ENCODE measurements at places on chromosomes 11 and 22.

DNA sequence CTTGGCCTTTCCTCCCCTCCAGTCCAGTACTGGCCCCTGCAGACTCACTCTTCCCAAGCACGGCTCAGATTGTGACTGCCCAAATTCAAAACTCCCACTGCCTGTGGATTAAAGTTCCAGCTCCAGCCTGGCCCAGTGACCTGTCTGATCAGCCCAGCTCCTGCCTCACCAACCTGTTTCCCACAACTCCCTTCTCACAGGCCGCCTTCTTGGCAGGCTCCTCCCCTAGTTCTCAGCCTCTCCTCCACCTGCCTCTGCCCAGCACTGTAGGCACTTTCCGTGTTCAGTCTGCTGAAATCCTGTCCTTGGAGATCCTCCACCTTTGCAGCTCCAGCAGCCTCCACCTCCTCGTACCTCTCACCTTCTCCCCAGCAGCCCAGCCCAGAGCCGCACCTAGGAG lies 68.6 kb downstream of the MICAL2 start:
- DNase-seq = no peak

DNA sequence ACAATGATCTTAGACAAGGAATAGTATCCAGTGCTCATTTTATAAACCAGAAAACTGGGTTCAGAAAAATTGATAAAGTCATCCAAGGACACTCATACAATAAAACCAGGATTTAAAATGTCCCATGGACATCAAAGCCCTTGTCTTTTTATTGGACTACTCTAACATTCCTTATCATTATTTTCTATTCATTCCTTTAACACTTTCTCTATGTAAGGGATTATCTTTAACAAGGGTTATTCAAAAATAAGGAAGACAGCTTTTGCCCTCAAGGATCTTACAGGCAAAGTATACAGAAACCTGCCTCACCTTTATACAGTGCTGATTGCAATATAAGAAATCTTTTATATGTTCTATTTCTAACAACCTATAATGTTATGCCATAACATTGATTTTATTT lies 790.8 kb downstream of the DLG2 start:
- no peak for DNase-seq

DNA sequence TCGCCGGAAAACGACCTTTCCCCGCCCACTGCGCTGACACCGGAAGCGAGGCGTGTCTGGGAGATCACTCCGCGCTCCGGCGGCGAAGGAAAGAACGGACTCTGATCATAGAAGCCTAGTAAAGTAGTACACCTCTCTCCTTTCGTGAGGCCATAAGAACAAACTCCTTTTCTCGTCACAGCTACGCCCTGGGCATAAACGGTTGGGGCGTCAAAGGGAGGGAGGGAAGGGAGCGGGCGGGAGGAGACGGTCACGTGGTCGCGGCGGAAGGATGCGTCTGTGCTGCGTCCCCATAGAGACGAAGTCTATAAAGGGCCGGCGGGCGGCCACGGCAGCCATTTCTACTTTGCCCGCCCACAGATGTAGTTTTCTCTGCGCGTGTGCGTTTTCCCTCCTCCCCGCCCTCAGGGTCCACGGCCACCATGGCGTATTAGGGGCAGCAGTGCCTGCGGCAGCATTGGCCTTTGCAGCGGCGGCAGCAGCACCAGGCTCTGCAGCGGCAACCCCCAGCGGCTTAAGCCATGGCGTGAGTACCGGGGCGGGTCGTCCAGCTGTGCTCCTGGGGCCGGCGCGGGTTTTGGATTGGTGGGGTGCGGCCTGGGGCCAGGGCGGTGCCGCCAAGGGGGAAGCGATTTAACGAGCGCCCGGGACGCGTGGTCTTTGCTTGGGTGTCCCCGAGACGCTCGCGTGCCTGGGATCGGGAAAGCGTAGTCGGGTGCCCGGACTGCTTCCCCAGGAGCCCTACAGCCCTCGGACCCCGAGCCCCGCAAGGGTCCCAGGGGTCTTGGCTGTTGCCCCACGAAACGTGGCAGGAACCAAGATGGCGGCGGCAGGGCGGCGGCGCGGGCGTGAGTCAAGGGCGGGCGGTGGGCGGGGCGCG lies at the start of gene ATF4:
Gene ATF4, plus strand, starts transcription at position 337 of the 880 bp plus-strand sequence. CDS start 884 bp downstream, outside the sequence.
- no peak for DNase-seq

DNA sequence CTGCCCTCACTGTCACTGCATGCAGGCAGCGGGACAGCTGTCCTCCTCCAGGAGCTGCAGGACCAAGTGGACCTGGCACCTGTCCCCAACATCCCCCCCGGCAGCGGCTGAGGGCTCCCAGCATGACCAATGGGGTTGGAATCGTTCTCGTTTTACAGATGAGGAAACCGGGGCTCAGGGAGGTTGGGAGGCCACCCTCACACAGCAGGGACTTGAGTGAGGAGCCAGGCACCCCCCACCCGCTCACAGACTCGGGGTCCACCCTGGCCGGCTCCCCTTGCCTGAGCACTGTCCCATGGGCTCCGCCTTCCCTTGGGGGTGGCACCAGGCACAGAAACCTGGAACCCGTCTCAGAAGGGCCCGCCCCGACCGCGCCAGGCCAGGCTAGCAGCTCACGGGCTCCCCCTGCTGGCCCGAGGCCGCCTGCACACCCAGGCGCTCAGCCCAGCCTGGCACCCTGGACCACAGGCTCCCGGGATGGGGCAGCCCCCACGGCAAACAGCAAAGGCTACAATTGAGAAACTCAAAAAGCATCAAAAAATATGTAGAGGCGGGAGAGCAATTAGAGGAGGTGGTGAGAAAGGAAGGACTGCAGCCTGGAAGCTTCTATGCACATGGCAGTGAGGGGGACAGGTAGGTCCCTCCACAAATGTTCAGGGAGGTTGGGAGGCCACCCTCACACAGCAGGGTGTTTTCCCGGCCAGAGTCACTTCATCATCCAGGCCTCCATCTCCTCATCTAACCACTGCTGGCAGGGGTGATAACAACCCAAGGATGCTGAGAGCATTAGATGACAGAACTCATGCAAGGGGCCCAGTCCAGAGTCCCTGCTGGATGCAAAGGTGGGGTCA lies 12.8 kb downstream of the MACROD1 start:
- no peak for DNase-seq

- no peak for DNase-seq
Observed at GRCh38 chr11:117183724-117184349, 5.3 kb downstream of the SIDT2 start.

GRCh38 chr11:58504232-58504631 lies 3.7 kb downstream of the OR5B21 start:
- no peak for DNase-seq

DNA sequence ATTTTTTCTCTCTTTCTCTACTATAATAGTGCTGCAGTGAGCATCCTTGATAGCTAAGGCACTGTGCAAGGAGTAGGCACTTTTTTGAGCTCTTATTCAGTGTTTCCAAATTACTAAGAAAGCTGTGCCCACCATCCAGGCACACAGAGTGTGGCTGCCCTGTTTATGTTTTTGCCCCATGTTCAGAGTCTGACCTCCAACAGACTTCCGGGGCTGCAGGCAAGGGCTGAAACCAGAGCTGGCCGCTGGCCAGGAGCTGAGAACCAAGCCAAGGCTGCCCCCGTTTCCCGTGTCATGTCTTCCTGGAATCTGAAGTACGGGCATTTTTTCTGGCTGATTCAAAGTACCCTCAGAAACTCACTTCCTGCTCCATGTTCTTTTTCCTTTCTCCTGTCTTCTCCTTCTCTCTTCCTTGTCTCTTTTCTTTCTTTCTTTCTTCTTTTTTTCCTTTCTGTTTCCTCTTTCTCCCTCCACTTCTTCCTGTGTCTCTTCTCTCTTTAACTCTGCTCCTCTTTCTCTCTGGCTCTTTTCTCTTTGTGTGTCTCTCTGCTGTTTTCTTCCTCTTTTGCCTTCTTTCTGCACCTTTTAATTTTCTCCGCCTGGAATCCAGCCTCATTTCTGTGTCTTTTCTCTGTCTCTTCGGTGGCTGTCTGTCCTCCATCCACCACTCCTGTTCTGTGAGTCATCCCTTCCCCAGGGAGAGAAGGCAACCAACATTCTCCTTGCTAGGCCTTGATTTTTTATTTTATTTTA lies 17.0 kb upstream of the KCTD14 start:
- DNase-seq = no peak

- DNase-seq = no peak
Observed at GRCh38 chr22:24466716-24467328, 28.3 kb upstream of the UPB1 start.

DNA sequence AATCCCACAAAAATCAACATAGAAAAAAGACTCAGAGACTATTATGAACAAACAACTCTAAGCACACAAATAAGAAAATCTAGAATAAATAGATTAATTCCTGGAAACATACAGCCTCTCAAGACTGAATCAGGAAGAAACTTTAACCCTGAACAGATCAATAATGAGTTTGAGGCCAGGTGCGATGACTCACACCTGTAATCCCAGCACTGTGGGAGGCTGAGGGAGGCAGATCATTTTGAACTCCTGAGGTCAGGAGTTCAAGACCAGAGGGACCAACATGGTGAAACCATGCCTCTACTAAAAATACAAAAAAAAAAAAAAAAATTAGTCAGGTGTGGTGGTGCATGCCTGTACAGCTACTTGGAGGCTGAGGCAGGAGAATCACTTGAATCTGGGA lies 499.5 kb upstream of the LUZP2 start:
- DNase-seq = no peak

DNA sequence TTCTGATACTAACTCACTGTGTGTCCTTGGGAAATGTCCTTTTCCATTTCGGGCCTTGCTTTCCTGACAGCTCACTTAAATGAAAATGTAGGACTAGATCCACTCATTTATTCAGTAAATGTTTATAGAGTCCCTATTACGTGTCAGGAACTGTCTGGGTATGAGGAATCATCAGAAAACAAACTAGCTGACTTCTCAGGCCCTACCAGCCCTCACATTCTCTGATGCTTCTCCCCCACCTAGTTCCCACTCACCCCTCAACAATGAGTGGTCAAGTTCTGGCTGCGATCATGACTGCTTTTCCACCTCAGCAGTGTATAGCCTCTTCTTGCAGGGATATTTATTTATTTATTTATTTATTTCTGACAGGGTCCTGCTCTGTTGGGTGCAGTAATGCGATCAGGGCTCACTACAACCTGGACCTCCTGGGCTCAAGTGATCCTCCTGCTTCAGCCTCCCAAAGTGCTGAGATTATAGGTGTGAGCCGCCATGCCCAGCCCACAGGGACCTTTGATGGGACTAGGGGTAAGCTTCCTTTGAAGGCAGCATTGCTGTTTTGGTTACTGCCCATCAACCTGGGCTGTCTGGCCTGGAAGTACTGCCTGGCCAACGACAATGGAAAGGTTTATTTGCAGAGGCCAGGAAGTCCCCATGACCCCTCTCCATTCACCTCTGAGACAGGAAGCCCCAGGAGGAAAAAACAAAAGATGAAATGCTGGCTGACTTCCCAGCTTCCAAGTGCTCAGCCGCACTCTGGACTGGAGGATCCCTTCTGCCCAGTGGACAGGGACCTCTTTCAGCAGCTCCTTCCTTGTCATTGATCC lies 33.1 kb upstream of the POLD3 start:
- DNase-seq = no peak

GRCh38 chr11:20031155-20032001 lies 128.9 kb downstream of the DBX1 start:
- DNase-seq = no peak

DNA sequence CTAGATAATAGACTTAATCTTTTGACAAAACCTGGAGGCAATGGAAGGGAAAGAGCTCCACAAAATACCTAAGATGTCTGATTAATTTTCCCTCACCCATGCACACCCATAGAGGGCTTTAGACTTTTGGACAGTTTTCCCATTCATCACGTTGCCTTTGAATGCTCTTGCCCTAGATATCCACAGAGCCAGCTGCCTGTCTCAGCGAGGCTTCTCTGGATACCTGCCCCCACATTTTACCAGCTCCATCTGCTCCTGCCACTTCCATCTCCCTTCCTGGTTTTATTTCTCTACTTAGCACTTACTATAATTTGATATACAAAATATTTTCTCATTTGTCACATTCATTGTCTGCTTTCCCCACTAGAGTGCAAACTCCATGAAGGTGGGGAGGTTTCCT lies 136.8 kb downstream of the FDX1 start:
- DNase-seq = peak; percentile 11

- no peak for DNase-seq
Observed at GRCh38 chr11:95985174-95985808, 61.4 kb upstream of the MTMR2 start.

- no peak for DNase-seq
Observed at GRCh38 chr11:106624377-106624776, 393.9 kb downstream of the GUCY1A2 start.

DNA sequence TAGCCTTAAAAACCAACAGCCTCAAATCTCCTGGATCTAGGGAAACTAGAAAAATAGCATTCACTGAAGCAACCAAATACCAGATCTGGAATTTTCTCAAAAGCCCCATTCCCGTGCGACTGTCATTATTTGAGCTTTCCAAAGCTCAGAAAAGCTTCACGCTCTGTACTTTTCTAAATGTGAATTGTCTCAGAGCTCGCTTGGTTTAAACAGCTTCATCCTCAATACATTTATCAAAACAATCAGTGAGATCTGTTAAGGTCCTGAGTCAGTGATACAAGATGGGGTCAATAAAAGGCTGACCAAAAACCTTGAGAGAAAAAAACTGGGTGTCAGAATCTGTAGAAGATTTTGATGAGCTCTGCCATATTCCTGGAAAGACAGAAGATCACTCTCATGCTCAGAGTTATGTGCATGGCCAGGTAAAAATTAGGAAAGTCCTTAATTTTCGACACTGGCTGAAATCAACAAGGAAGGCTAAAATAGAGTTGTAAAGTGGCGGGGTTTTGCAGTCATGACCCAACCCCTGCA lies 60.2 kb upstream of the VPREB1 start:
- DNase-seq = no peak

- DNase-seq = no peak
Observed at GRCh38 chr11:86196085-86196696, 48.4 kb upstream of the EED start.

GRCh38 chr11:11211186-11211585 lies 141.9 kb downstream of the CSNK2A3 start:
- DNase-seq = no peak
